ENCODE measurements at places on chromosomes 11 and 22.

DNA sequence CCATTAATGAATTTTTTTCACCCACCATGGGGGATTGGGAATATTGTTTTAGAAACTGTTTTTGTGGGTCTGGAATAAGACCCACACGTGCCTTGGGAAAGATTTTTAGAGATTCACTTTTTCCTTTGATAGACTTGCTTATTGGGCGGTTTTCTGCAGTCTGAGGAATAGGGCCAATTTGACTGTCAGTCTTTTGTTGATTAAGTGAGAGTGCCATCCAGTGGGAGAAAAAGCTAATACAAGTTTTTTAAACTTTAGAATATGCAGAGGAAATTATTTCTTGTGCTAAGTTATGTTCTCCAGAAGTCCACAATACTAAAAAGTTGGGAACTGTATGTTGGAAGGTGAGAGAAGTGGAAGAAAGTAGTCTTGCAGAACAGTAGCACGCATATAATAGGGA is 56.1 kb downstream of the PRMT3 start:
- DNase-seq: peak; percentile 68

GRCh38 chr11:10568486-10568941 is at the start of gene LYVE1:
TSS of gene LYVE1 (minus strand) at chr11:10568665. CDS start at chr11:10568532, 133 bp downstream.
- peak; percentile 71 for DNase-seq

DNA sequence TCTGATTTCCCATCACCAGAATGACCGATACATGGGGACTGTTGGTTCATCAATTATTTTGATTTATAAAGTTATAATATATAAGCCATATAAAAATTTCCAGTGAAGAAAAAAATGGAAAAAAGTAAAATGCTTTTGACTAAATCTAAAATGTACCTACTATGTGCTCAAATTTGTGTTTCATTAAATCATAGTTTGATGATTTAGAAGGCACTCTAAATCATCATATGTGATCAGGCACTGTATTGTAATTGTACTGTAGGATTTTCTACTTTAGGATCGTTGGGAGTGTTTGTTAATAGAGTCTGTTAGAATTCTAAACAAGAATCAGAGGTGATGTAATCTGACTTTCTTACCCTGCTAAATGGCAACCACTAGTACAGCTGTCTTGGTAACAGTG is 2.4 kb downstream of the LIN7C start:
- DNase-seq: no peak

- DNase-seq: no peak
These were observed 908.5 kb downstream of the BRD1 start for GRCh38 chr22:48919187-48919590.

GRCh38 chr11:84790849-84791427 is 836.2 kb downstream of the DLG2 start:
- no peak for DNase-seq

Data from choroid plexus epithelial cell (primary cell).